ENCODE measurements at places on chromosomes 16 and 17.
A peak's percentile ranks its signal among the peaks of the same experiment; 100 is the strongest.

DNA sequence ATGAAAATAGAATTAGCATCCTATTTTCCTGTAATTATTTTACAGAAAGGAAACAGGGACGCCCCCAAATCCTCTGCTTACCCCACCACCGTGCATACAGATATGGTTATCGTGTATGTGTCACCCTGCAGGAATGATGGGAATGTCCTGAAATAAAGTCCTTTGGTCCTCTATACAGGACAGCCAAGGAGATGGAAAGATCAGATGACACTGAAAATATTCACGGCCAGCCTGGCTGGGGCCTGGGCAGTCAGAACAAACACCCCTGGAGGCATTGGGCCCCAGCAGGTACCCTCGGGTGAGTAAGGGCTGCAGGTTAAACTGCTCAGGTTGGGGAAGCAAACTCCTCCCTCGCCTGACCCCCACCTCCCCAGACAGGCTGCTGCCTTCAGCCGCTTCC is 368.0 kb downstream of the FOXL1 start:
- no peak for DNase-seq

DNA sequence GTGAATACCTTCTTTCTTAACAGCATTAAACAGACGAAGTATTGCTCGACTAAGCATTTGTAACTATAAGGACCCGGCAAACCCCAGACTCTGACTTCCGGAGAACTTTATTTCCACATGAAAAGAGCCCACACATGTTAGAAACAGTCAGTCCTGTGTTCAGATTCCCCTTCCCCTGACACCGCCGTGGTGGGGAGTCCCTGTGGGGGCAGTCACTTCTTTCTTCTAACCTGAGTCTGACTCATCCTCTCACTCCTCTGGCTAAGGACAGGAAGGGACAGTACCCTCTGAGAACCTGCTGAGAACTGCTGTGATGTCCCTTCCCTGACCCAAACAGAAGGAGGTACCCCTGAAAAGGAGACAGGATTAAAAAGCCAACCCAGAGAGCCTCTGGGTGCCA is 165.1 kb downstream of the XYLT1 start:
- peak; percentile 35 for DNase-seq

DNA sequence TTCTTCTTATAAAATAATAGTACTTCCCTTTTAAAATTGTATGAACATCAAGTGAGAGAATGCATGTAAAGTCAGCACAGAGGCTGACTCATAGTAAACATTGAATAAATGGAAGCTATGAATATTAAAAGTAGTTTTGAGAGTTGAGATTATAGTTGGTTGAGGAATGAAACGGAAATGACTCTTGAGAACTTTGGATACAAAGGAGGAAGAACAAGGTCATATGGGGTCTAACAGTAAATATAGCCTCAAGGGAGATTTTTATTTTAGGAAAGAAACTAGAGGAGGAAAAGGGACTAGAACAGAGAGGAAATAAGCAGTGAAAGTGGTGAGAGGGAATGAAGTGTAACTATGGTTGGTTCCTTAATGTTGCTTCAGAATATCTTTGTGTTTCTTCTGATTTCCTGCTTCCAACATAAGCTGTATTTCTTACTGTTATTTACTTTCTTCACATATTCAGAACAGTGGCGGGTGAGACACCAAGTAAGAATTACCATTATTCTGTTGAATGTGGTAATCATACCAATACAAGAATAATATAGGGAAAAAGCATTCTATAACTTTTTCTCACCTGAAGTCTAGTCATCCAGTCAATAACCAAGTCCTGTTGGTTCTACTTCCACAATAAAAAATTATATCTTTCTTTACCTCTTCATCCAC is 165.1 kb downstream of the CHD9 start:
- DNase-seq = no peak

- DNase-seq = no peak
Observed at GRCh38 chr16:71540-72401, 660 bp downstream of the RHBDF1 start.

GRCh38 chr17:77741109-77741508 is 217.4 kb upstream of the TNRC6C start:
- DNase-seq = no peak
